Activated naive CD8-positive, alpha-beta T cell treated with anti-CD3 and anti-CD28 coated beads for 36 hours (primary cell): ENCODE measurements at places on chromosomes 1 and 21.
A peak's percentile ranks its signal among the peaks of the same experiment; 100 is the strongest.

- DNase-seq, result no peak
- H3K27me3 ChIP-seq, result peaks cover 16% of the 10 kb centered on the region
- no peak overlapping the region for H3K27ac ChIP-seq
- no peaks in the 10 kb centered on the region for H3K4me1 ChIP-seq
Measured at GRCh38 chr1:33692206-33693188, 171.4 kb upstream of the HMGB4 start.

DNA sequence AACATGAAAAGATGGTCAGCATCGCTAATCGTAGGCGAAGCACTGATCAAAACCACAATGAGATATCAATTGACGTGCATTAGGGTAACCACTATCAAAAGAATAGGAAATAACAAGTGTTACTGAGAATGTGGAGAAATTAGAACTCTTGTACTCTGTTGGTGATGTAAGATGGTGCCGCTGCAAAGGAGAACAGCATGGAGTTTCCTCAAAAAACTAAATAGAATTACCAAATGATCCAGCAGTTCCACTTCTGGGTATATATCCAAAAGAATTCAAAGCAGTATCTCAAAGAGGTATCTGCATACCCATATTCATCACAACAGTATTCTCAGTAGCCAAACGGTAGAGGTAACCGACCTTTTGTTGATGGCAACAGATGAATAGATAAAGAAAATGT lies 8.3 kb upstream of the CD101 start:
- no peak overlapping the region for H3K27ac ChIP-seq
- DNase-seq, result no peak
- H3K36me3 ChIP-seq, result peaks cover 4% of the 10 kb centered on the region
- no peaks in the 10 kb centered on the region for H3K27me3 ChIP-seq
- peaks cover 9% of the 10 kb centered on the region for H3K4me1 ChIP-seq

DNA sequence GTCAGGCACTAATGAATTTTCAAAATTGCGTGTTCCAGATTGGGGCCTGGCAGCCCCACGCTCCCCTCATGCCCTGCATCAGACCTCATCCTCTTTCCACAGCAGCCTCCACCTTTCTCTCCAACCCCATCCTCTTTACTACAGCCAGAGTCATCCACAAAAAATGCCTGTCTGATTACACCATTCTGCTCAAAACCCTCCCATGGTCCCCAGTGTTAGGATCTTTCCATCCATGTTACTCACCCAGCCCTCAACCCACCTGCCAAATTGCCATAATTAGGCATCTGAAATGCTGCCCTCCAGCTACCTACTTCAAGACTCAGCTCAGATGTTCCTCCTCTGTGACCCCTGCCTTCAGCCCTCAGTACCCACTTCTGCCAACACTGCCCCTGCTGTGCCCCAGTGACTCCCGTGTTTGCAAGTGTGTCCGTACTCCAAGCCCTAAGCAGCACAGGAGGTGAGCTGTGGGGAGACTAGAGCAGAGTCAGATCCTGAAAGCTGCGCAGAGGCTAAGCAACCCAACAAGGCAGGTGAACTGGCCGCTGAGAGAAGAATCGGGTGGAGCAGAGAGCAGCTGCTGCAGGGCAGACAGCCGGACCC lies 715 bp upstream of the ARTN start:
- H3K36me3 ChIP-seq, result no peaks in the 10 kb centered on the region
- H3K4me3 ChIP-seq, result no peak overlapping the region
- H3K4me1 ChIP-seq, result peaks cover 20% of the 10 kb centered on the region
- DNase-seq, result no peak

- H3K27ac ChIP-seq, result no peak overlapping the region
- H3K27me3 ChIP-seq, result peaks cover 31% of the 10 kb centered on the region
- peaks cover 4% of the 10 kb centered on the region for H3K4me1 ChIP-seq
- H3K4me3 ChIP-seq, result no peak overlapping the region
Measured at GRCh38 chr1:20465187-20465586, 20.8 kb downstream of the CAMK2N1 start.

DNA sequence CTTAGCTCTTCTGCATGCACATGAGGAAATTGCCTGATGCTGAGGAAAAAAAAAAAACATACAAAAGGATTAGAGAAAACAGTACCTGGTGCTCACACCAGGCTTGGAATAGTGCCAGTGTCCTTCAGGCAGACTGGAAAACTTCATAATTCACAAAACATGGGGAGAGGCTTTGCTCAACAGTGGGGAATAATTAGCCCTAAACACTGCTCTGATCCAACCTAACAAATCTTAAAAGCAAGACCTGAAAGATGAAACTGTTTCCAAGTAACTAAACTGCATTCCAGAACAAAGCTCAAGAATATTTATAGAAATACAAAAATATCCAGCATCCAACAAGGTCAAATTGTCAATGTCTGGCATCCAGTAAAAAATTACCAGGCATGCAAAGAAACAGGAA lies 124.8 kb downstream of the AK5 start:
- H3K4me1 ChIP-seq, result peaks cover 9% of the 10 kb centered on the region
- no peak for DNase-seq
- H3K4me3 ChIP-seq, result no peak overlapping the region
- peaks cover 5% of the 10 kb centered on the region for H3K36me3 ChIP-seq
- H3K27me3 ChIP-seq, result no peaks in the 10 kb centered on the region
- no peak overlapping the region for H3K27ac ChIP-seq

DNA sequence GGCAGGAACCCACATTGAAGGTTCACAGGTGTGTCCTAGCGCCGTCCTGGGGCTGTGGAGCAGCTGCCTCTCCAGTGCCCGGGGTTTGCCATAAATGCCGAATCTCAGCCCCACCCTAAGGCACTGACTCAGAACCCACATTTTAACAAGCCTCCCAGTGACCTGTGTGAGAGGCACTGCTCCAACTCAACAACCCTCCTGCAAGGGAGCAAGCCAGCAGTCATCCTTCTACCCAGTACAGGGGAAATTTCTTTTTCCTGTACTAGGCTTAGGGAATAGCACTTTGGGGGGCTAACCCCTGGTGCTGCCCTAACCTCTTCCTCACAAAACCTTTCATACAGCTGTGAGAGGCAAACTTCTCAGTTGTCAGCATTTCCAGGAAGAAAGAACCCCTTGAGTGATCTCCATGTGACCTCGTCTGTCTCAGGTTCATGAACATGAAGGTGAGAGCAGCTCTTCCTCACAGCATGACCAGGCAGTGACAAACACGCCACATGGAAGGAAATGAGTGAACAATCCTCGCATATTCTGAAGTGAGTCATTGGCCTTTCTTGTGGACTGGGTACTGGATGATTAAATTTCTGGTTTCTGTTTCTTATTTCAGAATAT lies 11.4 kb upstream of the BCAR3 start:
- H3K4me1 ChIP-seq, result peaks cover 18% of the 10 kb centered on the region
- peak; percentile 65 for DNase-seq

DNA sequence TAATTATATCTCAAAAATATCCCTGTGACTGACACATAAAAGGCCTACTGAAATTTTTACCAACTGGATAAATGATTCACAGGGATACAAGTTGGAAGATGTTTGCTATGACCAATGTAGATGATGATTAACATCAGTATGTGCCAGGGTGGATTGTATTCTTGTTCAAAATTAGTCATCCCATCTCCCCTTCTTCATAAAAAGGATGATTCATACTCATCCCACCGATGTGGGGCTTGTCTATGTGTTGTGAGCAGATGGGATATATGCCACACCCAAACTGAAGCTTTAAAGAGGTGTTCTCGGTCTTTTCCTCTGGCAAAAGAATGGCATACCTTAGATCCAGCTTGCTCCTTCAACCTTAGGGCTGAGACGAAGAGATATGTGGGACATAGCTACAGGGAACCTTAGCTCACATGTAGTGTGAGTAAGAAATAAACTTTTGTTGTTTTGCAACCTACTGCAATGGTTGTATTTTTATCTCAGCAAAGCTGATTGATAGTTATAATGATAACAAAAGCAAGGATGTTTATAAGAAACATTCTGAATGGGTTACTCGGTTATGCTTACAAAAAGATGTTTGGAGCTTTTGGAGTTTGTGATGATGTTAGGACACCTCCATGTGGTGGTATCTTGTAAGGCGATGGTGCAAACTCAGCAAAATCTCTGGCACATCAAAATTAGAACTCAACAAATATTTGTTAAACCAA lies 29.4 kb downstream of the SPATA17 start:
- H3K4me3 ChIP-seq, result no peak overlapping the region
- H3K4me1 ChIP-seq, result no peaks in the 10 kb centered on the region
- peaks cover 13% of the 10 kb centered on the region for H3K27me3 ChIP-seq
- no peak overlapping the region for H3K27ac ChIP-seq

- H3K4me3 ChIP-seq, result no peak overlapping the region
- H3K27me3 ChIP-seq, result peaks cover 25% of the 10 kb centered on the region
- H3K4me1 ChIP-seq, result no peaks in the 10 kb centered on the region
- no peak overlapping the region for H3K27ac ChIP-seq
- H3K36me3 ChIP-seq, result no peaks in the 10 kb centered on the region
- DNase-seq, result no peak
Measured at GRCh38 chr1:168893359-168893801, 164.4 kb upstream of the DPT start.

DNA sequence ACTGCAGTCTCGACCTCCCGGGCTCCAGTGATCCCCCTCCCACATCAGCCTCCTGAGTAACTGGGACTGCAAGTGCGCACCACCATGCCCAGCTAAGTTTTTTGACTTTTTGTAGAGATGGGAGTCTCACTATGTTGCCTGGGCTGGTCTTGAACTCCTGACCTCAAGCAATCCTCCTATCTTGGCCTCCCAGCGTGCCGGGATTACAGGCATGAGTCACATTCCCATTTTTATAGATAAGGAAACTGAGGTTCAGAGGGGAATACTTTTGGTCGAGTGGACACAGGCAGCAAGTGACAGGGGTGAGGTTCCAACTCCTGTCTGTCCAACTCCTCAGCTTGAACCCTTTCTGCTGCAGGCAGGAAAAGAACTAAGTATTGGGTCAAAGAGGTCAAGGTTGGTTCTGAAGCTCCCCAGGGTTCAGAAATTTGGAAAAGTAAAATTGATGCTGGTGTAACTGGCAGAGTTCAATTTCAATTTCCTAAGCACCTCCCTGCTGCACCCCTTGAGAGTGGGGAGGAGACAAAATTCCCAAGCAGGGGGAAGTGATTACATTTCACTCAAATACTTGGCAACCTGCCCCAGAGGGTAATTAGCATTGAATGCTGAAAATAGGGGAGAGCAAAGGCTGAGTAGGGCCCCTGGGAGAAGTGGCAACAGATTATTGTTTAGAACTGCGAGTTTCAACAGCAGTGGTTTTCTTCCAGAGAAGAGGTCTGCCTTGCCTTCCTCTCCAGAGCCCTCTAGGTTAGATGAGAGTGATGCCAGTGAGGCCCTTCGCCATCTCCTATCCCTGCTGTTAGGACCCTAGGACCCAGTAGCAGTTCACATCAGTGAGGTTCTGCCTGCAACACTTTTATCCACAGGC lies 17.5 kb upstream of the ALPL start:
- DNase-seq, result no peak
- no peak overlapping the region for H3K27ac ChIP-seq
- no peak overlapping the region for H3K4me3 ChIP-seq
- H3K27me3 ChIP-seq, result peaks cover 22% of the 10 kb centered on the region
- no peaks in the 10 kb centered on the region for H3K36me3 ChIP-seq

DNA sequence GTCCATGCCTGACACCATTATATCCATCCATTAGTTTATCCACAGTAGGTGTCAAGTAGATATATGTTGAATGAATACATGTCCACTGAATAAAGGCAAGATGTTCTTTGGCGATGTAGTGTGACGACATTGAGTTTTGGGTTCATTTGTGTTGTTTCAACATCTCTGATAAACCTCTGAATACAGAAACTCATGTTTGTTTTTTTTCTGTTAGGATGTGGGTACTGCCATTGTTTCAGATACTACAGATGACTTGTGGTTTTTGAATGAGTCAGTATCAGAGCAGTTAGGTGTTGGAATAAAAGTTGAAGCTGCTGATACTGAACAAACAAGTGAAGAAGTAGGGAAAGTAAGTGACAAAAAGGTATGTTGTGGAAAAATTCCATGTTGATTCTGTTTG lies 28.1 kb downstream of the MDM4 start:
- peaks cover 72% of the 10 kb centered on the region for H3K36me3 ChIP-seq
- H3K27me3 ChIP-seq, result no peaks in the 10 kb centered on the region
- DNase-seq, result no peak
- H3K4me1 ChIP-seq, result peaks cover 43% of the 10 kb centered on the region

GRCh38 chr1:99843760-99844159 lies 6.4 kb upstream of the AGL start:
- H3K4me1 ChIP-seq, result no peaks in the 10 kb centered on the region
- no peak for DNase-seq

DNA sequence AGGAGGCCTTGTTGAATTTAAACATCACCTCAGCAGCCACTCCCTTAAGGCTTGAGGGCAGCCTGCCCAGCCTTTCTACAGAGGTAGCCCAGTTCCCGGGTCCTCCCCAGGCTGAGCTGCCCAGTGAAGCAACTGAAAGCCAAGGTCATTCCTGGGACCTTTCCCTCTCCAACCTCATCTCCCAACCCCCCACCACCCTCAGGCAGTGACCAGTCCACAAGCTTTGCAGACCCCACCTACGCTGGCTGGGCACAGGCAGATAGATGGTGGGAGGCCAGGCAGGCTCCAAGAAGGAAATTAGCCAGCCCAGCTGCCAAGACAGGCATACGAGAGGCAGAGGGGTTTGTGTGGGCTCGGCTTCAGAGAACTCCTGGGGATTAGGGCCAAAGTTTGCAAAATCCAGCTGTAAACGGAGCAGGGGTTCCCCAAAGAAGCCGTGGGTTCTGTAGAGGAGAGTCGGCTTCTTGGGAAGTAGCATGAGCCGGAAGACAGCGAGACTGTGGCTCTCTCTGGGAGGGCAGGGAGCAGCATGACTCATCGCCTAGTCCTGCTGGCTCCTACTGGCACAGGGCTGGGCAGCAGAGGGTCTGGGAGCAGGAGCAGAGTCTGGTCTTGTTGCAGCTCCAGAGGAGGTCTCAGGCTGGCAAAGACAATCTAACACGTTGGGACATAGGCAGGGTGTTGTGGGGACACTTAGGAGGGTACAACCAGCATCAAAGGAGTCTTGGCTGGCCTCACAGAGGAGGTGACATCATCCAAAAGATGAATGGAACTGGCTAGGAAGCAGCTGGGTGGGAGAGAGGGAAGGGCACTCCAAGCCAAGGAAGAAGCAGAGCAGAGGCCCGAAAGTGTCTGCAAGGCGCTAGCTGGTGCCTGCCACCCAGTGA lies 2.8 kb upstream of the ZC3H12A start:
- H3K4me3 ChIP-seq, result peak overlapping the region; percentile 87
- H3K27me3 ChIP-seq, result no peaks in the 10 kb centered on the region
- peaks cover 17% of the 10 kb centered on the region for H3K36me3 ChIP-seq
- peak overlapping the region; percentile 79 for H3K27ac ChIP-seq
- DNase-seq, result no peak

GRCh38 chr1:231869364-231869763 lies 242.8 kb downstream of the DISC1 start:
- no peak overlapping the region for H3K27ac ChIP-seq
- H3K36me3 ChIP-seq, result no peaks in the 10 kb centered on the region
- DNase-seq, result no peak
- H3K4me1 ChIP-seq, result peaks cover 26% of the 10 kb centered on the region
- no peak overlapping the region for H3K4me3 ChIP-seq

DNA sequence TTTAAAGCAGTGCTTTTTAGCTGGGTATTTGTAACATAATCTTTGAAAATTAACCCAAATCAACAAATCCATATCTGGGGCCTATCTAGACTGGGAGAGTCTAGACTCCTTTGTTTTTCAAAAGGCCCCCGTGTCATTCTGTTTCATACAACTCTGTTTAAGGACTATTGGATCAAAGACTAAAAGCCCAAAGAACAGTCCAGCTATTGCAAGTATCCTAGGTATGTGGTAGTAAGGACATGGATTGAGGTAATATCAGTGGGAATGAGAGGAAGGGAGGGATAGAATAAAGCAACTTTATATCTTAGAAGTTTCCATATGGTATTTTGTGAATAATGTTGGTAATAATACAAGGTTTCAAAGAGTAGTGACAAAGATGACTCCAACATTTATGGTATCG lies 18.2 kb downstream of the KIF1B start:
- H3K4me1 ChIP-seq, result peaks cover 3% of the 10 kb centered on the region
- no peak overlapping the region for H3K4me3 ChIP-seq
- no peak for DNase-seq
- H3K27ac ChIP-seq, result no peak overlapping the region
- no peaks in the 10 kb centered on the region for H3K27me3 ChIP-seq
